ENCODE measurements at places on chromosomes 7 and 10.

DNA sequence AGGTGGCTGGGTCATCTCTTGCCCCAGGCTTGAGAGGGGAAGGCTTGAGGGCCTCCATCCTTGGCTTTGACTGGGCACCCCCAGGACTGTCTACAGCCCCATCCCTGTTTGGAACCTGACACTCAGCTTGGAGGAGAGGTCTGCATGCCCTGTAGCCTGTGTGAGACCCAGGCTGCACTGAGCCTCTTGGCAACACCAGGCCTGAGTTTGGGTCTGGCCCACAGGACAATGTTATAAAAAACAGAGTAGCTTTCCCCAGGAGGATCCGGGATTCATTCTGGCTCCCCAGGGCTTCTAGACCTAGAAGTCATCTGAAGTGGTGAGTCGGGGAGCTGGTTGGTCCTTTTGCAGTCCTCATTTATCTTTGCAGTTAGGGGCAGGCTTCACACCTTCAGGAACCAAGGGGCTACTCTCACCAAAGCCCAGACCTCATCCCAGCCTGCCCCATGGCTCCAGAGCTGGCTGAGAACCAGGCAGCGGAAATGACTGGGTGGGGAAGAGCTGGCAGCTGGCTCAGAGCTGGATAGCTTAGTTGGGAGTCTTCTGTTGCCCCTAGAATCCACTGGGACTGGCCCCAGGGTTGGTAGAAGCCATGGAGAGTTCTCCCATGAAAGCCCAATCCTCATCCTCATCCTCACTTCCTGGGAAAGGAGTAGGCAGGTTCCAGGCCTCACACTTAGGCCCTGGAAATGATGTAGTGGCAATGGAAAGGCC lies 68.8 kb downstream of the ADCYAP1R1 start:
- no peak for DNase-seq

- DNase-seq: no peak
These were observed 496.2 kb upstream of the FOXK1 start for GRCh38 chr7:4185721-4186512.

DNA sequence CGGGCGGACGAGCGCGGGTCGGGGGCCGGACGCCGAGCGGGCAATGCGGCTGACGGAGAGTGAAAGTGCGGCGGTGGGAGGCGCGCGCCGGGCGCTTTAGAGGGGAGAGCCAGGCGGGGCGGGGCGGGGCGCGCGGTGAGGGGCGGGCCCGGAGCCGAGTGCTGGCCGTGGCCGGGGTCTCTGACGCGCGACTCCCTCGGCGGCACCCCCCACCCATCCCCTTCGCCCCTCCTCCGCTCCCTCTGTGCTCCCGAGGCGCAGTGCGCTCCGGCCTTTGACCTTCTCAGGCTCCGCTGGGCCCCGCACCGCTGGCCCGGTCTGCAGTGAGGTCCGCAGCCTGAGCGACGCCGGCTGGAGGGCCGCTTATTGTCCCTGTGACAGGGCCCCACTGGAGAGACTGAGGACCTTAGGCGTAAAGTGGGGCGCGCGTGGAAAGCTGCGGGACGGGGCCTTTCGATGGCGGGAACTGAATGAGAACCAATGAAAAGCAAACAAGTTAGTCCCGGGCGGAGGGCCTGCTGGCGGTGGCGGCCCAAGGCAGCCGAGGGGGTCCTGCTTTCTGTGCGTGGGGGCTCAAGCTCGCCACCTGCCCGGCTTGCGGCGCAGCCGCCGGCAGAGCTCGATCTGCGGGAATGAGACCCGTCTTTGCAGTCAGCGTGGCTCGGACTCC lies at the start of gene CXCL12:
CXCL12 (minus strand) TSS at position 72 of the 670 bp plus-strand sequence. CDS start 92 bp downstream, outside the sequence.
- DNase-seq: no peak

DNA sequence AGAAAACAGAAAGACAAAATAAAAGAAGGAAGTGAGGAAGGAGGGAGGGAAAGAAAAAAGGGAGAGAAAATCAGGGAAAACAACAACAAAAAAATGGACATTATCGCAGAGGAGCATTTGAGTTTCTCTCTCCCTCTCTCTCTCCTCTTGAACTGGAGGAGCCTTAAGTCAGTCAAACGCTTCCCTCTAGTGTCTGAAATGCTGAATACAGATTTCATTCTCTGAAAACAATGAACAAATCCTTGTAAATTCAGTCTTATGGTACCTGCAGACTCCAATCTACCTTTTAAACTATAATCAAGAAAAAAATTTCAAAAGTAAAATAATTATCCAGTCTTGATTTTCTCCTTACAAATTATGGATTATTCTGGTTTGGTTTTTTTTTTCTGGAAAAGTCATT lies 89.2 kb upstream of the PFKP start:
- no peak for DNase-seq

- no peak for DNase-seq
These were observed 67.8 kb downstream of the EBF3 start for GRCh38 chr10:129896136-129896859.

DNA sequence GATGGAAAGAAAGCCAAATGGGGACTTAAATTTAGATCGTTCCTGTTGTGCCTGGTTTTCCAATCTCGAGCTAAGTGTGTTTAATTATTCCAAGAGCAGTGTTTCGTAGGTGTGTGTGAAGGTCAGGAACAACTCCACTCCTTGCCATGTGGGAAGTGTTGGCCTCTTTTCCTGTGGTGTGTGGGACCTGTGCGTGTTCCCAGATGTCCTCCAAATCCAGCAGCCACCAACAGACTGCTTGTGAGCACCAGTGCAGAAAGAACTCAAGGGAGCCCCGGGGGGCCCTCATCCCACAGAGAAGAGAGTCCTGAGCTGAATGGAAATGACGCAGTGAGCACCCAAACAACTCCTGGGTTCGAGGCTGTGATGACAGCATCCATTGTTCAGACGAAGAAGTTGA lies 227.7 kb downstream of the TMEM178B start:
- DNase-seq: no peak

DNA sequence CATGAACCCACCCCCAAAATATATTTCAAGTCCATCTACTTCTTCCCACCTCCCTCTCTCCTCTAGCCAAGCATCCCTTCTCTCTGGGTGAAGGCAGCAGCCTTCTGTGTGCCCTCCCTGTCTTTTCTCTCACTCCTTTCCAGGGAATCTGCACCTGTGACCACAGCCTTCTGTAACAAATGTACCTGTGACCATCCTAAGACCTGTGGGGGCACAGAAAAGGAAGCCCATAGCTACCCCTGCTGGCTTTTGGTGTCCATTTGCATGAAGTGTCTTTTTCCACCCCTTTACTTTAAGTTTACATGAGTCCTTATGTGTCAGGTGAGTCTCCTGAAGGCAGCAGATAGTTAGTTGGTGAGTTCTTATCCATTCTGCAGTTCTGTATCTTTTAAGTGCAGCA lies 2.0 kb upstream of the TBXAS1 start:
- no peak for DNase-seq

DNA sequence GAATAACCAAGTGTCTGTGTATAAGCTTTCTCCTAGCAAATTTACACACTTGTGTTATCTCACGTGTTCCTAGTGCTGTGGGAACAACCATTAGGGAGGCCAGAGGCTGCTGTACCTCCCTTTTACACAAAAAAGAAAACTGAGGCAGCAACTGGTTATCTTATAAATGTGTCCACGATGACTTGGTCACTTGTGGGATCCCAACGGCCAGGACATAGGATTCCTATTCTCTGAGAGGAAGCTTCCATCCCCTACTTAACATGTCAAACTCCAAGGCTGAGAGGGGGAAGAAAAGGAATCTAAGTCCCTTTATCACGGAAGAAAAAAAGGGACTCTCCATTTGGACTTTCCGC lies 484 bp downstream of the ZNF438 start:
- no peak for DNase-seq

- DNase-seq: no peak
These were observed 27.0 kb downstream of the JMJD1C start for GRCh38 chr10:63438506-63439498.

- no peak for DNase-seq
These were observed 195.4 kb upstream of the GHITM start for GRCh38 chr10:83943920-83944319.

GRCh38 chr7:34539003-34539402 lies 119.0 kb upstream of the NPSR1 start:
- no peak for DNase-seq

GRCh38 chr7:19369182-19369581 lies 224.0 kb upstream of the FERD3L start:
- DNase-seq: no peak

- no peak for DNase-seq
These were observed 93.7 kb downstream of the EPC1 start for GRCh38 chr10:32253276-32253675.

DNA sequence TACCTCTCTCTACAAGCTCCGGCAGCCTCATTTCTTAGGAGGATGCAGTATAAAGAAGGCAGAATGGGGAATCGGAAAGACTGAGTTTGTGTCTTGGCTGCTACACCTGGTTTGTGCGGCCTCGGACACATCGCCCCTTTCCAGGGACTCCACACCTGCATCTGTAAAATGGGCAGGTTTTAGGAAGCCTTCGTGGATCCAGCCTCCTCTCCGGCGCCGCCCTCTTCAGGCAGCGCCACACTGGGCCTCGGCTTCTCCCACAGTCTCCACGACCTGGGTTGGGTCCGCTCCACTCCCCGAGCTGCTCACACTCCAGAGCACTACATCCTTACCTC lies 341 bp downstream of the GOT1 start:
- DNase-seq: no peak

DNA sequence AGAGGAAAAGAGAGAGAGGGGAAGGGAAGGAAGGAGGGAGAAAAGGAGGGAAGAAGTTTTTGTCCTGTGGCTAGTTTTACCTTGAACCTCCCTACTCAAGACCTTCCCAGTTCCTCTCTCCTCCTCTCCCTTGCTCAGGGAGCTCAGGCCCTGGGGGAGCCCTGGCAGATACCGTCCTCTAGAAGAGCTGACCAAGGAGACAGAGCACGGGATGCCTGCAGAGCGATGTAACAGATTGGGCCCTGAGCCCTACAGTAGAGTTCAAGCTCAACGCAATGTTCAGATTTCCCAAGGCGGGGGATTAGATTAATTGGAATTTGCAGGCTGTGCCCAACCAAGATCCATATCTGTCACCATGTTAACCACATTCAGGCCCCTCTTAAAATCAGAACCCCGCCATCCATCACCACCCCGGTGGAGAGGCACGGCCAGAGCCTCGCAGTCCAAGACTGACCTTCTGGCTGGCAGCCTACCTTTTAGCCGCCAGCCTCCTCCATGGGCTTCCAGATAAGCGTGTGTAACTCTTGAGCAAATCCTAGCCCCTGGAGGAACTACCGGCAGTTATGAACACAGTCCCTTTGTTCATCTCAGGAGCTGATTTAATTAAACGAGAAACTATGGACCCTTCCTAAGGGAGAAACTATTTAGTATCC lies 70.6 kb downstream of the KCNMA1 start:
- DNase-seq: no peak

- DNase-seq: no peak
These were observed 4.5 kb upstream of the AEBP1 start for GRCh38 chr7:44099669-44100068.

- DNase-seq: no peak
These were observed 36.8 kb downstream of the CCM2 start for GRCh38 chr7:45036796-45037195.

- peak; percentile 7 for DNase-seq
These were observed 11.1 kb upstream of the CRTAC1 start for GRCh38 chr10:98041352-98042043.

GRCh38 chr10:12344375-12345110 lies 4.8 kb upstream of the CAMK1D start:
- DNase-seq: no peak

GRCh38 chr7:28785041-28785995 lies 172.8 kb downstream of the TRIL start:
- no peak for DNase-seq

DNA sequence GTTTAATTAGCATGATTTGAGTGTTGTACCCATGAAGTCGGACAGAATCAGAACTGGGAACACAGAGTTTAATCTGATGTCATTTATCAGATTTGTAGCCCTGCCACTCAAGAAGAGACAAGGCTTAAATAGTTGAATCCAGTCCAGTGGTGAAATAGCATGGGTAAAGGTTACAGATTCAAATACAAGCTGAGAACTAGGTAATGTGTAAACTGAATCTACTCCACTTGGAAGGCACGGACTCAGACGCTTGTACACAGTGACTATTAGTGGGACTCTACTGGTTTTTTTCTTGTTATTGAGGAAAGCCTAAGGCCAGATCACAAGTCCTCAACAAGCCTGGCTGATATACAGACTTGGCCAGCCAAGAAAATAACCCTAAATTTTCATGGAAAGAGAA lies 142.9 kb downstream of the CTTNBP2 start:
- no peak for DNase-seq

DNA sequence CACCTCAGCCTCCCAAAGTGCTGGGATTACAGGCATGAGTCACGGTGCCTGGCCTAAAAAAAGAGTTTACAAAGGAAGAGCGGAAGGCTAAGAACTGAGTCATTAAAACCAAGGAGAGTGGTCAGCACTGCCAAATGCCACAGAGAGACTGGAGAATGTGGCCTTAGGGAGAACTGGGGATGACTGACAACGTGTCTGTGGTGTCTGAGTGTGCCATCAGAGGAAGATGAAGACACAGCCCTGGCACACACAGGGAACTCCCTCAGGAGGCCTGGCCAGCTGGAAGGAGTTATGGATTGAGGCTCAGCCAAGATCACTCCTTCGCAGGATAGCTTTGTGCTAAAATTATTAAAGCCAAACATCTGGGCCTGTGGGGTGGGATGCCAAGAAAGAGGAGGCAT lies 3.9 kb upstream of the INA start:
- DNase-seq: no peak

DNA sequence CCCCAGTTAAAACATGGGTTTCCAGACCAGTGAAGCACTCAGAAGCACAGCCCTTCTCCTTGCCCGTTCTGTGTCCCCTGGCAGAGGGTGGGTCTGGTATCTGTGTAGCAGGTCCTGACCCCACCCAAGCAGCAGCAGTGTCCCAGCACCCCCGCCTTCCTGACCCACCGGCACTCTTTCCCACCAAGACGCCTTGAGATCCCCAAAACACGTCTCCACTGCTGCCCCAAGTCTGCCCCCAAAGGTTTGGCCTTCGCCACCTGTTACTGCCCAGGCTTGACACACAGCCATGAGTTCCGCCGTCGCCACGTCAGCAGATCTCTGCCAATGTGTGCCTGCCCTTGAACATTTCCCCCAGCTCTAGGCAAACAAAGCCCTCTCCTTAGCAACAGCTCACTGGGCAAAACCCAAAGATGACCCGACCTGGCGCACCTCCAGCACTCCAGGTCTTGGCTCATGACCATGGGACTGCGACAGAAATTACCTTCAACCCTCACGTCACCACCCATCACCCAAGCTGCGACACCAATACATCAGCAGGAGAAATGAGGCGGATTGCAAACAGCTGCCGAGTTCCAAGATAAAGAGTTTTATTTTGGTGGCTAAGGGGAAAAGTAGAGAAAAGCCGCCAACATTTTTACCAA lies 75.6 kb downstream of the CTBP2 start:
- DNase-seq: no peak
